ENCODE measurements at places on chromosomes 1 and 21.

DNA sequence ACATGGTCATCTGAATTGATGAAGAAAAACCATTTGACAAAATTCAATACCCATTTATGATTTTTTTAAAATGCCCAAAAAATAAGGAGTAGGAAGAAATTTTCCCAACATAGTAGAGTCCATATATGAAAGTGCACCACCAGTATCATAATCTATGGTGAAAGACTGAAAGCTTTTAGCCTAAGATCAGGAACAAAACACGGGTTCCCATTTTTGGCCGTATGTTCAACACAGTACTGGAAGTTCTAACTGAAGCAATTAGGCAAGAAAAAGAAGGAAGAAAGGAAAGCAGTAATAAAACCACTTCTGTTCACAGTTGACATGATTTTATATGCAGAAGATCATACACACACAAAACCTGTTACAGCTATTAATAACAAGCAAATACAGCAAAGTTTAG is 227.8 kb upstream of the RAB4A start:
- peak; percentile 65 for DNase-seq

DNA sequence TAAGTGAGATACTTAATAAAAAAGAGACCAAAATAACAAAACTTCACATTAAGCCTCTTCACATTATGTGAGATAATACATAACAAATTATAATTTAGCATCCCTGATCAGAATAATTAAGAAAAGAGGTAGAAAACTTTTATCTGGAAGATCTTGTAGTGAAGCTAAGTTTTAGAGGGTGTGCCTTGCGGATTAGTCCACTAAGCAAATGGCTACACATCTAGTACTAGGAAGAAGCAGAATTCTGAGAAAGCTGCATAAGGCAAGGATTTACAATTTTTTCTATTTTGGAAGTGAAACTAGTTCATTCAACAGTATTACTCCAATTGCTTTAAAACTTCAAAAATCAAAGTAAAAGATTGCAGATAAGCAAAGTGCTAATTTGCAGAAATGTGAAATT is 3.5 kb downstream of the YOD1 start:
- no peak for DNase-seq

- DNase-seq = peak; percentile 41
Observed at GRCh38 chr1:243946946-243947345, 96.9 kb upstream of the AKT3 start.

- no peak for DNase-seq
Observed at GRCh38 chr1:14184454-14184853, 414.0 kb upstream of the KAZN start.

DNA sequence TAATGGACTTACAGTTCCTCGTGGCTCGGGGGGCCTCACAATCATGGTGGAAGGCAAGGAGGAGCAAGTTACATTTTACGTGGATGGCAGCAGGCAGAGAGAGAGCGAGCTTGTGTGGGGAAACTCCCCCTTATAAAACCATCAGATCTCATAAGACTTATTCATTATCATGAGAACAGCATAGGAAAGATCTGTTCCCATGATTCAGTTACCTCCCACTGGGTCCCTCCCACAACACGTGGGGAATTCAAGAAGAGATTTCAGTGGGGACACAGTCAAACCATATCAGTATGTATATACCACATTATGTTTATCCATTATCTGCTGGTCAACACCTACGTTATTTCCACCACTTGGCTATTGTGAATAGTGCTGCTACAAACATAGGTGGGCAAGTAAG is 352.3 kb upstream of the B3GALT2 start:
- DNase-seq = no peak

- DNase-seq = no peak
Observed at GRCh38 chr1:10161541-10162290, 48.7 kb upstream of the KIF1B start.

- no peak for DNase-seq
Observed at GRCh38 chr1:163523375-163524029, 201.7 kb downstream of the NUF2 start.

DNA sequence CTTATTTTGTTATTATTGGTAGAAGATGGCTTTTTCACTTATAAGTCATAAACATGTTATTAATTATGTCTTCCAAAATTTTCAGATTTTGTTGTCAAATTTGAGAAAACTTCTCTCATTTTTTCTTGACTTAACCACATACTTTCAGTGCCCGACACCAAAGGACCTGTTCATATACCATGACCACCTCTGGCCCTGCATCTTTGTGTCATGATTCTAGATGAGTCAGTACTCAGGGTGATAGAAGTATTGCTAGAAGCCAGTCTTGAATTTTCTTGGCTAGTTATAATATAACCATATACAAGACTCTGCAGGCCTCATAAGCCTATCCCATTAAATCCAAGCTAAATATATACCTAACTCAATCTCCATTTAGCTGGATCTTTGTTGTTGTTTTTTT is 35.4 kb upstream of the DPH5 start:
- DNase-seq = no peak

DNA sequence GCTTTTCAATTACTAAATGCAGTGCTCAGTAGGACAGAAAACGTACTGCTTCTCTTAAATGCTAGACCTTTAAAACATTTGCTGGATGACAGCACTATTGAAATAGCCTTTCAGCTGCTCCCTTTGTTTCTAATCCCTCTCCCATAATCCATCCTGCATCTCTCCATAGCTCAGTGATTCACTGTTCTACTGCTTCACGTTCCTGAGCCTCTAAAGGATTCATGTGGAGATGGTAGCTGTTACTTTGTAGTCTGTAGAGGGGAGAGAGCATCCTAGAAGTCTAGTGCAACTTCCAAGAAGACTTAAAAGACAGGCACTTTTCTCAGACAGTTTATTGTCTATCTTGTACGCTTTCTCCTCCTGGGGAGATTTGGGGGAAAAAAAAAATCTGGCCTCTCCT is 51.4 kb downstream of the LRRC8B start:
- no peak for DNase-seq

DNA sequence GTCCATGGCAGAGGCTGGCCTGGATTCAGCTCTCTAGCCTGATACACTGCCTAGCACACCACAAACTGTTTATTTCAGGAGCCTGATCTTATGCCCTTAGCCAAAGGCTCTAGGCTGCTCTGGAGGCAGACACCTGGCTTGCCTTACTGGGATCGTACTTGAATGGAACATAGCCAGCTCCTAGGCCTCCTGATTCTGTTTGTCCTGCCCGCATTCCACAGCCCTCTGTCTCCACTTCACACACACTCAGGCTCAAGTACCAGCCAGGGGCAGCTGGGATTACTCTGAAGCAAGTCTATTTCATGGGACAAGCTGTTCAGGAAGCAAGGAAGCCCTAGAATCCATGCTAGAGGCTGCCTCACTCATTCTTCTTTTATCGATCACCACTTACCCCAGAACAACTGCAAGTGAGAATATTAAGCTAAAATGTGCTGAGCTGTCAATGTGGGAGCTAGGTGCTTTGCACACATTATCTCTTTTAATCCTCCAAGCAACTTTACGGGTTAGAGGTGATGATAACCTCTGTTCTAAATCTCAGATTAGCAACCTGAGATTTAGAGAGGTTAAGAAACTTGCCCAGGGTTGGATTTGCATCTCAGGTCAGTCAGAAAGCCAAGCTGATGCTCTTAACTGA is 31.1 kb upstream of the CYP4B1 start:
- DNase-seq = no peak

DNA sequence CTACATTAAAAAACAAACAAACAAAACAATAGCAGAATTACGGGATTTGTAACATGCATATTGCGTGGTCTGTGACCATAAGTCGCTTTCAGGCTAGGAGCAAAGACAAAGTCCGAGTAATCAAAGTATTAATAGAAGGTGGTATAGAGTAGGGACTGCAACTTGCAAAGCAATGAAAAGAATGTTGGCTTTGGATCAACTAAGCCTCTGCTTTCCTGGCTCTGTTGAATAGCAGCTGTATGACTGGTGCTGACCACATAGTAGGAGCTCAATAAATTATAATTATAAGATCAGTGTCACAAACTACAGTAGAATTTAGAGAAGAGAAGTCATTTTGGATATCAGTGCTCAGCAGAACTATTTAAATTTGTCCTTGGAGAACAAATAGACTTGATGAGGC is 586.4 kb downstream of the DPYD start:
- DNase-seq = no peak

DNA sequence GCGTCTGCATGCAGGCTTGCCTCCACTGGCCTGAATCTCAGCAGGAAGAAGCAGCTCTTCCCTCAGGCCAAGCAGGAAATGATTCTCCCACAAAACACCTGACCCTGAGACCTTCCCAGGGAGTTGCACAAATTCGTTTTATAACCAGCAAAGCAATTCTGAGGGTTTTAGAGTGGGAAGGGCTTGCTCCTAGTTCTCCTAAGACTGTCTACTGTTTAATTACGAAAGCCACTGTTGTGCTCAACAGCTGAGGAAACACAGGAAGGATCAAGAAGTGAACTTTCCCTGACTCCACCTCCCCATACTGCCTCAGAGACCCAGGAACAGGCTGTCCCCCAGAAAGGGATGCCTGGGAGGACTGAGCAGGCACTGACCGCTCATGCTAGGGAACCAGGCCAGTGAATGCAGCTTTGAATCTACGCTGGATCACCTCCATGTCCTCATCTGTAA is 37.0 kb upstream of the PUM1 start:
- DNase-seq = peak; percentile 0

GRCh38 chr21:25964015-25964414 is 206.6 kb downstream of the APP start:
- DNase-seq = no peak

GRCh38 chr1:169348383-169349036 is 19.1 kb downstream of the NME7 start:
- peak; percentile 65 for DNase-seq

GRCh38 chr1:156268336-156268735 is 14.3 kb downstream of the SMG5 start:
- DNase-seq = no peak

- no peak for DNase-seq
Observed at GRCh38 chr1:150021191-150021694, 10.7 kb upstream of the OTUD7B start.

DNA sequence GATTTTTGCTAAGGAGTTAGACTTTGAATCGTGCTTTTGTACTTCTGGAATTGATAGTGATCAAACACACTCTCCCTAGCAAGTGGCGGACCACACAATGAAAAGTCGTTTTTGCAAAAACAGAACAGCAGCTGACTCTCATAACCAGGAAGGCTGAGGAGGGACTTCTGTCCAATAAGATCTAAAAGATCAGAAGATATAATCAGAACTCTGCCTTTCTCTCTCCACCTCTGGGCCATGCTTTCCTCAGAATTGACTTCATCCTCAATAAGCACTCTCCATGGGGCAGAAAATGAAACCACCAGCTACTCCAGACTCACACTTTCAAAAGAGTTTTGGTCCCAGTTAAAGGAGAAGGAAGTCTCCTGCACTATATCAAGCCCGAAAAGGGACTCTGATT is 55.3 kb upstream of the SAMD13 start:
- DNase-seq = no peak

GRCh38 chr1:42941640-42942330 is 16.9 kb downstream of the SLC2A1 start:
- DNase-seq = no peak

DNA sequence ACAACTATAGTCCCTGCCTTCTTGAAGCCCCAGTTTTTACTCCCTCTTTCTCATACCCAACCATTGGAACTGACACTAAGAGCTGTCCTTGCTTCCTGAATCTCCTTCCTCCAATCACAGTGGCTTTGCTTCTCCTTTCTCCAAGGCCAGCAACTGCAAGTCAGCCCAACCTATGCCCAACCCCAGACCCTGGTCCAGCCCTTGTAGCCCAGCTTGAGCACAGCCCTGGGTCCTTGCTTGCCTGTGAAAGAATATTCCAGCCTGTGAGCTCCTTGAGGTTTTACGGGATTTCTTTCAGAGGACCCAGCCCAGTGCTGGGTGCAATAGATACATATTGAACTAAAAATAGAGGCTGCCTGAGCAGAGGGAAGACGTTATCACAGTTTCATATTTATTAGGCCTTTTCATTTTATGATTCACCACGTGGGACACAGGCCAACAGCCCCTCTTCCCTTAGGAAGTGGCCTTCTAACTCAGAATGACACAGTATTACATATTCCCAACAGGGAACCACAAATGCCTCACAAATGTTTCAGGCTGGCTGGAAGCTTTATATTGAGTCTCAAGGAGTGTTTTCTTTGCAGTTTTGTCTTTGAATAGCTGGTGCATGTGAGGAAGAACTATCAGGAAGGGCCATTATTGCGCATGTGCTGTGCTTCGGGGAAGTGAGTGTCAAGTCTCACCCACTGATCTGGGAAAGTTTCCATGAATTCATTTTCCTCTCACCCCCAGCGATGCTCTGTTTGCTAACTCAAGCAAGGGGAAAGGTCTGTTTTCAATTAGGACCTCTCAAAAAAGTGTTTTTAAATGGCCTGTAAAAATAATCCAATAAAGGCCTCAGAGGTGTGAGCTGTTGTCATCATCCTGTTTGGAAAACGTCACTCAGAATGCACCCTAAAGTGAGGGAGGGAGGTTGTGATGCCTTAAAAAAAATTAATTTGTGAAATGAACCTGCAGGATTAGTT is 92.3 kb upstream of the NFIA start:
- DNase-seq = no peak

DNA sequence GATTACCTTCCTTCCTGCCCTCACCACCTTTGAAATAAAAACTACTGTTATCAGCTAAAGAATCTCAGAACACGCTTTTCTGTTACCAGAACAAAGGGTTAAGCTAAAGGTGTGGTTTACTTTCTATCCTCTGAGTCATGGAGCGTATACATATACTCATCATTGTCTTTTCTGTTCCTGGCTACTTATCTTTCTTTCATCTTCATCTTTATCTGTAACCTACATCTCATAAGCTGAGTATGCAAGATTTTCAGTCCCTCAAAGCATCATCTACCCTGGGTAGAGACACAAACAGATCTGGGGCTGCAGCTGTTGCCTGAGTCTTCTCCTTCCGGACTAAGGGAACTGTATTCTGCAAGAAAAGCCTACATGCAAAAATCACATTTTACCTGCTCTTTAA is 75.6 kb downstream of the LMO4 start:
- DNase-seq = no peak

GRCh38 chr1:22970096-22970495 is 2.6 kb downstream of the LACTBL1 start:
- no peak for DNase-seq

DNA sequence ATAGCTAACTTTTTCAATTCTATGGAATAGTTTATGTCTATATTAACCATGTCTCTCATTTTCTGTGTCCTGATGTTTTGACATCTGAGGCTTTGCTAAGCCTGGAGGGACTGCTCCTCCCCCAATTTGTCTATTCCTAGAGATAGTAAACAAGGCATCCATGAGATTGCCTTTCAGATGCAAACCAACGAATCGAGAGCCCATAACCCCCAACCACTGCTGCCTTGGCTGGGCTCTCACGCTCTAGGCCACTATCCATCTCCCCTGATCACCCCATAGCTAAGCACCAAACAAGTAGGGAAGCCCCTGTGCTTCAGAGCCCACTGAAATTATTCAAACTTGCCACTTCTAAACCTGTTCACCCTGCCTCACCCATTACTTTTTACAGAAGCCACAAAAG is 437.7 kb downstream of the SETD4 start:
- DNase-seq = no peak

- DNase-seq = no peak
Observed at GRCh38 chr1:17558954-17559614, 19.6 kb downstream of the ARHGEF10L start.
